ENCODE measurements at places on chromosomes 4 and X.

GRCh38 chr4:145954924-145955339 is 16.3 kb upstream of the ZNF827 start:
- no peak for DNase-seq

DNA sequence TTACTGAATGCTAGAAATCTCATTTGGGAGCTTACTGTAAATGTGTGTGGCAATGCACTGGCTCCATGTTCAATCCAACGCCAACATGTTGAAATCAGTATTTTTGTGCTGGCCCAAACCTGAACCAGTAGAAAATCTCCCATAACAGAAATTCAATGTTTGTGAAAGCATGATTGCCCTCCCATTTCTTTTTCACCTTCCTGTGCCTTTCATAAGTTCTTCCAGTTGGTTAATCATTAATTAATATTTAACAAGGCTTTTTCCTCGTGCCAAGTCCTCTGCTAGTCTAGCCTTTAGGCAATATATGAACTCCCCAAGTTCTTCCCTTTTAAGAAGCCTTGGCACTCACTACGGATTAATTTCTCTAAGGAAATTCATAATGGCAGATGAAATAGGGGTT is 1.3 kb upstream of the PLS3 start:
- DNase-seq, result no peak

DNA sequence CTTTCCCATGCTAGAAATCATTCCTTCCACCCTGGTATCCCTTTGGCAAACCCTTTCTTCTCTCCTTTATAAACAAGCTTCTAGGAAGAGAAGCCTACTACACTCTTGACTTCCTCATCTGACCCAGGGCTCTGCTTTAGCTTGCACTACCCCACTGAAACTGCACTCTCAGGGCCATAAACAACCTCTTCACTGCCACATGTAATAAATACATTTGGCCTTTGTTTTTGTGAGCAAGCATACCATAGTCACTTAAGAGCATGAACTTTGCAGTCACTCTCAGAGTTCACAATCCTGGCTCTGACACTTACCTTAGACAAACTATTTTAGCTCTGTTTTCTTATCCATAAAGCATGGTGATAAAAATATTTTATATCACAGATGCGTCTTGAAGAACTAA is 50.7 kb upstream of the USP38 start:
- DNase-seq, result no peak

GRCh38 chr4:140047017-140047640 is 106.9 kb downstream of the MAML3 start:
- no peak for DNase-seq

DNA sequence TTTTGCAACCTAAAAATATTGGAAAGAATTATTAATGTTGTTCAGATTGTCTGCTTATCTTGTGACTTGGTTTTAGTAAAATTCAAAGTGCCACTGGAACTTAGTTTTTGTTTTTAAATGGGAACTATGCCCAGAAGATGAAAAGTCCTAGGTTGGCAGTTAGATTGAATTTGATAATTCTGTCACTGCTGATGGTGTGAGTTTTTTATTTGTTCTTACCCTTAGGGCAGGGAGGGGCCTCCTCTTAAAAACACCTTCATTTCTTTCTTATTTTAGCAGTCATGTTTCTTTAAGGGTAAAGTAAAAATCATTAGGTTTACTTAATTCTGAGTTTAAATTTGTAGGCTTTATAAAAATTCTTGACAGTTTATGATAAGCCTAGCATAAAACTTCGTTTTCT is 80.6 kb downstream of the AFF1 start:
- DNase-seq, result no peak

DNA sequence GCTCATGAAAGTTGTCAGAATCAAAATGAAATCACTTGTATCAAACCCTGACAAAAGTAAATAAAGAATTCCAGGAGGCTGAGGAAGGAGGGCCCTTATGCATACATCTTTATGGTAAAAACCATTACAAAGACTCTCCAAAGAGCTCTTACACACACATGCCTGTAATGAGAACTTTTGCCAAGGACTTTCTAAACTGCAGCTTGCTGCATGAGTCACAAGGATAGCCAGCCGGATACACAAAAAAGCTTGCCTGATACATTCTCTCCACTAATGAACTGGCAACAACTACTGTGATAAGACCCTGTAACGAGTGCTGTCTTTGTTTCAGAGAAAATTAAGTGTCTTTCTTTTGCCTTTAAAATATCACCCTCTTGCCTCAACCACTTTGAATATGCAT is 618.1 kb downstream of the PPP4R3C start:
- DNase-seq, result no peak

DNA sequence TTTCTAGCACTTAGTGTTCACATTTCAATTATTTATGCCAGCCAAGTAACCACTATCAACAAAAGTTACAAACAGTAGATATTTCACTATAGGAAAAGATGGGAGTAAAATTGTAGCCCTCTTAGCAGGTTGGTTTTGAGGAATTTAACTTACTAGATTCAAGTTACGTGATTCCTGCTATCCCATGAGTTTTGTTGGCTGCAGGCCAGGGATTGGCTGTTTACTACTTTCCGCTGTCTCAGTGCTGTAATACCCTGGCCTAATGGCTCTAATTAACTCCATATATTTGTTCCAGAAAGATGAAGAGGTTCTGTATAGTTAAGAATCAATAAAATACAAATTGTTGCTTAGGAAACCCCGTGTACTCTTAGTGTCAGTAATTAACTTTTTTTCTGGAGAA is 55.5 kb upstream of the MAGED1 start:
- no peak for DNase-seq

- no peak for DNase-seq
These were observed 298.7 kb upstream of the EMCN start for GRCh38 chr4:100816436-100817045.

- DNase-seq, result no peak
These were observed 138.2 kb downstream of the NPNT start for GRCh38 chr4:106033469-106033868.

GRCh38 chr4:138599965-138600364 is 357.8 kb upstream of the SLC7A11 start:
- DNase-seq, result no peak

DNA sequence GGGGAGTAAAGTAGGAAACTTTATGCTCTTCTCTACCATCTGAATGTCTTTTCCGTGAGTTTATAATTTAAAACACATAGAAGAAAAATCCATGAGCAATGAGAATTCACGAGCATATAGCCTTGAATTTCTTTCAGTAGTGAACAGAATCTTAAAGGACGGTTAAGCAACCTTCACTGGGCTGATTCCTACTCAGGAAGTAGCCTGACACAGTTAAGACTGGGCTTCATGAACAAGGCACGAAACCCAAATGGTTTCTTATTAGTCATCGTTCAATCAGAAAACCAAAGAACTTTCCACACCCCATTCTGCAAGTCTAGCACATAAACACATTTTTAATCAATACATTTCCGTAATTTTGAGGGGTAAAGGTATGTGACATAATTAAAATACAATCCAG is 95.8 kb downstream of the SH3KBP1 start:
- DNase-seq, result no peak

GRCh38 chr4:90093526-90093925 is 33.7 kb upstream of the CCSER1 start:
- DNase-seq, result no peak
